SJSA1 (cell line): ENCODE measurements at places on chromosomes 12 and 14.

GRCh38 chr12:93292731-93293566 lies 84.8 kb upstream of the NUDT4 start:
- no peak for DNase-seq

GRCh38 chr14:52790756-52791222 lies 618 bp downstream of the GNPNAT1 start:
- DNase-seq: no peak

DNA sequence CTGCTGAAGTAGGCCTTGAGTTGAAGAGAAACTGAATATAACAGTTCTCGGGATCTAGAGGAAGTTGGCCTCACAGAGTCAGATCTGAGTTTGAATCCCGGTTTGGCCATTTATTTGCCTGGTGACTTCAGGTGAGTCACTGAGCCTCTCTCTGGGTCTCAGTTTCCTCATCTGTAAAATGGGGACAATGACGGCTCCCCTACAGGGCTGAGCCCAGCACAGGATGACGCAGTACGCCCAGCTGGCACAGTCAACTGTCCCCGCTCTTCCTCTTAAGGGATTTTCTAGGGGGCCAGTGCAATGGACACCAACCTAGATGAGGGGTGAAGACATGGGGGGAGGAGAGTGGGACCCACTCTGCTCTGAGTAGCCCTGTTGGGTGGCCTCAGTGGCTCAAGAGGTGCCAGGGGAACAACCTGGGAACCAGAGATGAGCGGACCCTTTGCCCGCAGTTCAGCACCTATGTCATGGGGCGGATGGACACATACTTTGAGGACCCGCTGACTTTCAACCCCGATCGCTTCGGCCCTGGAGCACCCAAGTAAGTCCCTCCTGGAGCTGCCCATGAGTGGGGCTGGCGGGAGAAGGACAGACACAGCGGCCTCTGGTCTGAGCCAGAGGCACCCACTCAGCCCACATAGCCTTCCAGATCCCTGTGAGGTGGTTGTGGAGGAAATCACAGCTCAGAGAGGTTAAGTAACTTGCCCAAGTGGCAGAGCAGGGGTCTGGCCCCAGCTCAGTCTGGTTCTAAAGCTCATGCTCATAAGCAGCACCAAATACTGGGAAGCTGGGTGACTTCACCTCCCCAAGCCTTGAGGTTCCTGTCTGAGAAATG lies 41.1 kb downstream of the CYP46A1 start:
- DNase-seq: no peak

DNA sequence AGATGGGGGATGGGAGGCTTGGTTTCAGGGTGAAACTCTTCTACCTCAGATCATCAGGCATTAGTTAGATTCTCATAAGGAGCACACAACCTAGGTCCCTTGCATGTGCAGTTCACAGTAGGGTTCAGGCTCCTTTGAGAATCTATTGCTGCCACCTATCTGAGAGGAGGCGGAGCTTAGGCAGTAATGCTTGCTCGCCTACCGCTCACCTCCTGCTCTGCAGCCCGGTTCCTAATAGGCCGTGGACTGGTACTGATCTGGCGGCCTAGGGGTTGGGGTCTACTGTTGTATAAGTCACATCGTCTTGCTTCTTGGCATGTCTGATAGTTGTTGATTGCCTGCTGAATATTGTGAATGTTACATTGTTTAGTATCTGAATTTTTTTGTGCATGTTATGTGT lies 12.2 kb downstream of the SCYL2 start:
- DNase-seq: no peak

GRCh38 chr14:100649173-100649519 lies 61.9 kb upstream of the BEGAIN start:
- DNase-seq: no peak

GRCh38 chr12:102964872-102965271 lies 7.4 kb downstream of the ASCL1 start:
- no peak for DNase-seq

GRCh38 chr12:5037795-5038357 lies 5.8 kb upstream of the KCNA5 start:
- DNase-seq: no peak

GRCh38 chr14:77270361-77271112 lies 469 bp downstream of the NGB start:
- DNase-seq: no peak

DNA sequence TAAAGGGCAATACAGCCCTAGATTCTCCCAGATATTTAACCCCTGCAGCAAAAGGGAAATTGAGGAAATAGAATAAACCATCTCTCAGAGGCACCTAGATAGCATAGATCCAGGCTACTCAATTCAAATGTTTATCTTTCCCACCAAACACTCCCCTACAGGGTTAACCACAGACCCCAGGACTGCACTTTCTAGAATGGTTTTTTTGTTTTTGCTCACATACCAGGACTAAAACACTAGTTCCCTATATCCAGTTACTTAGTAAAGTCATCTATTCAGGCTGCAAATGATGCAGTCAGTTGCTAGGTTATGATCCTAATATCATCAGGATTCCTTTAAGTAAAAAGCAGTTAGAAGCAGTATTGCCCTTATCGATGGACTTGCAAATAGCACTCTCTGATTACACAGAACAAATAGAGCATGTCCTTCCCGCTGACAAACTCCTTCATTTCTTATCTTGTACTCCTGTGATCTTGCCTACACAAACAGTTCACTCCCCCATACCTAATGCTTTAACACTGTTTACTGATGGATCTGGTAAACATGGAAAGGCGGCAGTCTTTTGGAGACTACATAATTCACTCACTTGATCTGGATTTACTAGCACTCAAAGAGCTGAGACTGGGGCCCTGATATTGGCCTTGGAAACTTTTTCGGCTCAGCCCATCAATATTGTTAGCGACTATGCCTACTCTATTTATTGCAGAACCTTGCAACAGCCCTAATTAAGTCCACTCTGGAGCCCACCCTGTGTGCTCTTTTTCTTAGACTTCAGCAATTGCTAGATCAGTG lies 257.2 kb upstream of the DIO2 start:
- no peak for DNase-seq

- peak; percentile 32 for DNase-seq
Observed at GRCh38 chr12:49098035-49098451, 3.4 kb upstream of the DHH start.

- DNase-seq: no peak
Observed at GRCh38 chr12:28794786-28795185, 354.3 kb upstream of the FAR2 start.

DNA sequence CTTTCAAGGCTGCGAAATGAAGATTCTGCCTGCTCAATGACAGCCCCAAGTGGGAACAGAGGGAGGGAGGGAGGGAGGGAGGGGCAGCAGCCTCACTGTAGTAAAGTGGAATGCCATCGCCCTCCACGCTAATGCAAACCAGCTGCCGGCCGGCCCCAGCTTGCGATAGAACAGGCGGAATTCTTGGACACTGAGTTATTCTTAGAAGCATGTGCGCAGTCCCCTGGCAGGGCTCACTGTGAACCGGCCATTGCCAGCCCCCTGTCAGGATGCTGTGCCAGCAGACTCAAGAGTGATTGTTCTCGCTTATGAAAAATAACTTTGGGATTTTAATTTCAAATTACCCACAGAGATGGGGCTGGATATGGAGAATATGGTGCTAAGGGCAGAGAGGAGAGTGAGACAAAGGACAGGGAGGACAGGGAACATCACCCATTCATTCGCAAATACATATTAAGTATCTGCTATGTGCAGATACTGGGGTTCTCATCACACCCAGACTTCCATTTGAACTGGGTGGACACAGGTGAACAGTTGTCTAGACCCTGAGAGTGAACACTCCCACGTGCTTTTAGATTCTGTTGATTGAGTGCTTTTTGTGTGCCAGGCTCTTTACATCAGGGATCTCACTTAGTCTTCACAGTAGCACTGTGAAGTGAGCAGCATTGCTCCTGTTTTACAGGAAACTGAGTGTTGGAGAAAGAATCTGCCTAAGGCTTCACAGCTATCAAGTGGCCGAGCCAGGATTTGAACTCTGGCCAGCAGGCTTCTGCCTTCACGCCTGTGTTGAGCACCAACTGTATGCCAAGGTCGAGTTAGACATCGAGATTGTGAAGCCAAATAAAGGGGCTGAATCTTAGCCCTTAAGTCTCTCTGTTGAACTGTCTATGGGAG lies 192.9 kb downstream of the C12orf75 start:
- DNase-seq: peak; percentile 93

GRCh38 chr14:76808011-76808410 lies 4.7 kb downstream of the ANGEL1 start:
- DNase-seq: no peak

- DNase-seq: no peak
Observed at GRCh38 chr12:71746974-71747611, 7.6 kb upstream of the RAB21 start.

DNA sequence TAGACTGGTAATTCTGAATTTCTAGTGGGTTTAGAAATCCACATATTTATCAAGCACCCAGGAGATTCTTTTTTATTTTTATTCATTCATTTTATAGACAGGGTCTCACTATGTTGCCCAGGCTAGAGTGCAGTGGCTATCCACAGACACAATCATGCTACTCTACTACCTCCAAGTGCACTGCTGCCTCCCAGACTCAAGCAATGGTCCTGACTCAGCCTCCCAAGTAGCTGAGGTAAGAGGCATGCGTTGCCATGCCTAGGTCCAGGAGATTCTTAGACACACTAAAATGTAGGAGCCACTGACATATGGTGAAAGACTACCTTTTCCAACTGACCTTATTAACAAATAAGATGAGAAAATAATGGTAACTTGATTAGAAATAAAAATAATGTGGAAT lies 38.9 kb downstream of the KIF21A start:
- DNase-seq: no peak

GRCh38 chr12:48334808-48335207 lies 15.9 kb downstream of the ZNF641 start:
- no peak for DNase-seq

DNA sequence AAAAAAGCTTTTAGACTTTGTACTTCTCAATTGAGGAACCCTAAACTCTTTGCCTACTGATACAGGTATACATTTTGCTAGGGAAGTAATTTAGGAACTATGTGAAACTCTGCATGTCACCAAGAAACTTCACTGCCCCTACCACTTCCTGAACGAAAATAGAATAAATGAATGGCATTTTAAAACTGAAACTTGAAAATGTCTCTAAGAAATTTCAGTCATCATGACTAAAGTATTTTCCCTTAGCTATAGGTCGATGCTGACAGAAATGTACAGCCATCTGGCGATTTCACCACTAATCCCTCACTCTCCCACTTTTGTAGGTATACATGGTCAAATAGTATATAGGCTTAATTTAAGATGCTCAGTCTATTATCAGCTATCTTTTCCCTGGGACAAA lies 194.9 kb upstream of the SYT10 start:
- no peak for DNase-seq

GRCh38 chr12:19802915-19803314 lies 363.6 kb downstream of the AEBP2 start:
- no peak for DNase-seq

DNA sequence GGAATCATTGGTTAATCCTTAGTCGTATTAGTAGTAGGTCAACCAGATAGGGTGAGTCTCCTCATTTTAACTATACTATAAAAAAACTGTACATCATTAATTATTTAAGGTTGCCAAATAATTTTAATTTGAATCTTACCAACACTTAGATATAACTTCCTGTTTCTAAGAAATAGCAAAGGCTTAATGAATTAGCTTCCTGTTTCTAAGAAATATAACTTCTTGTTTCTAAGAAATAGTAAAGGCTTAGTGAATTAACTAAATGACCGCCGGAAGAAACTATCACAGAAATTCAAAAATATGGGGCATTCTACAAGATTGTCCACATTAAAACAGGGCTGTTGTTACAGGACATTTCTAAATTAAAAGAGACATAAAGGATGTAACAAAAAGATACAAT lies 392.9 kb upstream of the FOXG1 start:
- no peak for DNase-seq

DNA sequence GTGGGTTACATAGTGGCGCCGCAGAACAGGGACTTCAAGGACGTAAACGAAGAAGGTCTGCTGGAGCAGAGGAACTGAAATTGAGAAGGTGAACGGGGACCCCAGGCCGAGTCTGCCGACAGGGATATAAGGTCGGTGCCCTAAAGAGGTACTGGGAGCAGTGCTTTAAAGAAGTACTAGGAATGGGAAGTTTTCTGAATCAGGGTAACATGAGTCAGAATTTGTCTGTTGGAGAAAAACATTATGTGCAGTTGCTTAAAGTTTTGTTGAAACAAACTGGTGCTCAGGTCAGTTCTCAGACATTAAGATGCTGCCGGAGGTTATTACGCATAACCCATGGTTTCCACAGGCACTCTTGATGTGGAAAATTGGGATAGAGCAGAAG lies 14.8 kb upstream of the SLC10A1 start:
- no peak for DNase-seq

DNA sequence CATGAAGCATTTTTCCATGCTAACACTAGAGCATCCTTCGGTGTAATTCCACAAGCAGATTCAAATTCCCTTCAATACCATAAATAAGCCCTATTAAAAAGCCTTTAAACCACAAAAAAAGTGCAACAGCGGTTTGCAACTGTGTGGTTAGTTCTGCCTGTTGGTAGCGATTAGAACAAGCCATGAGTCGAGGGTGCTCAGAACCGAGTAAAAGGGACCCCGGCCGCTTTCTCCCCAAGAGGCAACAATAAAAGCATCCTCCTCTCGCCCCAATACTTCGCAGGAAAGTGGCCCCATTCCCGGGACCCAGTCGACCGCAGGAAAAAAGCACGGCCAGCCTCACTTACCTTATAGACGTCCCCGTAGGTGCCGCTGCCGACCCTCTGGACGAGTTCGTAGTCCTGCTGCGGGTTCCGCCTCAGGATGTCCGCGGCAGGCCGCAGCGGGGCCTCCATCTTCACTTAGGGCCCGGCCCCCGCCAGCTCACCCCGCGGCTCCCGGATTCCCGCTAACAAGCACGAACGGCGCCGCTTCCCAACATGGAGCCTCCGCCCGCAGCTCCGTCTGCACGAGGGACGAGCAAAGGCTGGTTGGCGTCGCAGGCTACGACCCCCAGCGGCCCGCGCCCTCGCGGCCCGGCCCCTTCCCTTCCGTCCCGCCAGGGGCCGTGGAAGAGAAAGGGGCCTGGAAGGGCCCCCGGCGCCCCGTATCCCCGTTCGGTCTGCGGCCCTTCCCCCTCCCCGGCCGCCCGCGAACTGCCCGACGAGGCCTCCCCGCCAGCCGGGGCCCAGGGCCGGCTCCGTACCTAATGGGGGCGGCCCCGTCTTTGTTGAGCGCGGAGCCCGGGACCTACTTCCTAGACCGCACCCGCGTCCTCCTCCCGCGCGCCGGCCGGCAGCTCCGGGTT lies 521 bp downstream of the MAP4K5 start:
- peak; percentile 70 for DNase-seq

DNA sequence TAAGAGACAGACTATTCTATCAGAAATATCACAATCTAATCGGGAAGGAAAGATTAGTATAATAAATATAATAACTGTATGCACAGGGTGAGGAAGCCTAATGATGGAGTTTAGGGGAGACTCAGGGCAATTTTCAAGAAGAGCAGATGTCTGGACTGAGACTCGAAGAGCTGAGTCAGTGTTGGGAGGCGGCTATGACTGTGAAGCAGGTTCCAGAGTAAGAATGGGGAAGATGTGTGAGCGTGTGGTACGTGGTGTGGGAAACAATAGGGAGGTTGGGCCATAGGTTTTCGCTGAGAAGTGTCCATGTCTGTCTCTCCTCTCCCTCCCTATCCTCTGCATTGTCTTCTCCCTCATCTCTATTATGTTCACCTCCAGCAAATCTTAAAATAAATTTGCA lies 85.6 kb downstream of the LMO3 start:
- DNase-seq: no peak
